ENCODE measurements at places on chromosomes 7 and 10. TPM values are rescaled to one million over a fixed set of nuclear protein-coding genes. Genes with fewer than 3 reads are reported as not detected.

GNAI1 gene
- total RNA-seq: 32.4 TPM

ADAM12 gene
- 3.7 TPM for total RNA-seq

LAMB4 gene
- total RNA-seq: 0.08 TPM

SYT15 gene
- total RNA-seq: 3.3 TPM

RELN gene
- total RNA-seq: 0.01 TPM

HOXA2 gene
- 0.66 TPM for total RNA-seq

UTF1 gene
- not detected for total RNA-seq

FGL2 gene
- not detected for total RNA-seq

Data from A549 treated with Mapracorat at 1 μM for 4 hours (cell line).